ENCODE measurements at places on chromosomes 11 and 22. TPM values are rescaled to one million over a fixed set of nuclear protein-coding genes. Genes with fewer than 3 reads are reported as not detected.

- peak; percentile 53 for DNase-seq
Observed at GRCh38 chr11:134592391-134592990, 180.4 kb upstream of the B3GAT1 start.

GRCh38 chr11:78647986-78648875 lies 73.6 kb upstream of the NARS2 start:
- DNase-seq, result no peak

DNA sequence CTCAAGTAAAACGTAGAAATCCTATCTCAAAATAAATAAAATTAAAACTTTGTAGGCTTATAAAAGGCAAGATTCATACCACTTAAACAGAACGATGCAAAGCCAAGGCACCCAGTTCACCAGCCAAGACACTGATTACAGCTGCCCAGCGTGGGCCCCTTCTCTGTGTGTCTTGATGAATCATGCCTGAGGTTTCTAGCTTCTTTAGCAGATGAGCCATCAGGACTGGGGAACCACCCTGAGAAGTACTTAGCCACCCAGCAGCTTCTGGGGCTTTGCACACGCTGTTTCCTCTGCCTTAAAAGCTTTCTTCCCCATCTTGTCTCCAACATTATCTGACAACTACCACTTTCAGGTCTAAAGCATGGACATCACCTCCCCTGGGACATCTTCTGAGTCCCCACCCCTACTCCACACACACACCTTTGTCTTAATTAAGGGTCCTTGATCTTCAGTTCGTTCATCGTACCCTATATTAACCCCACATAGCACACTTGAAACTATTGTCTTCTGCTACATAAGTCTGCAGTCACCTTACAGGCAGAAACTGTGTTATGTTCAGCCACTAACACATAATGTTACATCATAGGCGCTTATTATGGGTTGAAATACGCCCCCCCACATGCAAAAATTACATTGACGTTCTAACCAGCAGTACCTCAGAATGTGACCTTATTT lies 8.7 kb upstream of the LAYN start:
- DNase-seq, result no peak

DNA sequence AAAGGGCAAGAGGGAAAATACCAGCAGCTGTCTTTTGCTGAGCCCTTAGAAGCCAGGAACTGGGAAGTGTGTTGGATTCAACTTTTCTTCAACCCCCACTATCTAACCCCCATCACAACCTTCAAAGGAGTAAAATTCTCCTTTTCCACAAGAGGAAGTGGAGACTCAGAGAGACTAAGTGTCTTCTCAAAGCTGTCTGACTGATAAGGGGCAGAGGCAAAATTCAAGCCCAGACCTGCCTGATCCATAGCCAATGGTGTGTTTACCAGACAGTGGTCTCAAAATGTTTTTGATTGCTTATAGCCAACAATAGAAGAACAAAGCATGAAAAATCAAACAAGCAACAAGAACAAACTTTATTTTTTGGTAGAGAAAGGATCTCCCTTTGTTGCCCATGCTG lies 707.0 kb downstream of the NTM start:
- no peak for DNase-seq

GRCh38 chr11:106133529-106133928 lies 56.1 kb downstream of the AASDHPPT start:
- peak; percentile 3 for DNase-seq

Gene DAGLA
- 2.5 TPM for total RNA-seq

Gene OAF
- total RNA-seq, result 11.2 TPM

DNA sequence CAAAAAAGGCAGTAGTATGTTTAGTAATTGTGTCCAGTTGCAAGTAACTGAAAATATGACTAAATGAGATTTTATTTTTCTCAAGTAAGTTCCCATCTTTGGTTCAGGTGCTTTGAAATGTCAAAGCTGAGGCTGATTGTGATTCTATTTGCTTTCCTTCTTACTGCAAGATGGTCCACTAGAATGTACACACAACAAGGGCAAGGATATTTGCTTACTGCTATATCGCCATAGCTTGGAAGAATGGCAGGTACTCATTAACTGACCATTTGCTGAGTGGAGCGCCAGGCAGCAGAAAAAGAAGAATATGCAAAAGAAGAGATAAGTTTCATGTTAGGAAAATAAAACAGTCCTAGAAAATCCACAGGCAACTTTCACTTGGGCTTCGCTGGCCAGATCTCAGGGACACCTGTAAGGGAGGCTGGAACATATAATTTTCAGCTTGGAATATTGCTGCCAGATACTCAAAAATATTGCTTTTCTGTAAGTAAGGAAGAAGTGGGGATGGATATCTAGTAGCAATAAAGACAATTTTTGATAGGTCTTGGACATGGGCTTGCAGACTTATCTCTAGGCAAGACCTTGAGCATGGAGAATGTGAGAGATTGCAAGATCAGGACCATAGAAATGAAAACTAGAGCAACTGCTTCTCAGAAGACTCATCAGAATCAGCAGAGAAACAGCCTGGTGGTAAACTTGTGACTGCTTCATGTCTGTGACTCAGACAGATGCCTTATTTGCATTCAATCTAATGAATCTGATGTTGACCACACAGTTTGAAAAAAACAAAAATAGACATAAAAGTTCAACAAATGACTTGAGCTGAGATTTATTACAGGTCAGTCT lies 44.8 kb upstream of the OR9Q1 start:
- DNase-seq, result no peak

Gene F2
- total RNA-seq, result 0.06 TPM

DNA sequence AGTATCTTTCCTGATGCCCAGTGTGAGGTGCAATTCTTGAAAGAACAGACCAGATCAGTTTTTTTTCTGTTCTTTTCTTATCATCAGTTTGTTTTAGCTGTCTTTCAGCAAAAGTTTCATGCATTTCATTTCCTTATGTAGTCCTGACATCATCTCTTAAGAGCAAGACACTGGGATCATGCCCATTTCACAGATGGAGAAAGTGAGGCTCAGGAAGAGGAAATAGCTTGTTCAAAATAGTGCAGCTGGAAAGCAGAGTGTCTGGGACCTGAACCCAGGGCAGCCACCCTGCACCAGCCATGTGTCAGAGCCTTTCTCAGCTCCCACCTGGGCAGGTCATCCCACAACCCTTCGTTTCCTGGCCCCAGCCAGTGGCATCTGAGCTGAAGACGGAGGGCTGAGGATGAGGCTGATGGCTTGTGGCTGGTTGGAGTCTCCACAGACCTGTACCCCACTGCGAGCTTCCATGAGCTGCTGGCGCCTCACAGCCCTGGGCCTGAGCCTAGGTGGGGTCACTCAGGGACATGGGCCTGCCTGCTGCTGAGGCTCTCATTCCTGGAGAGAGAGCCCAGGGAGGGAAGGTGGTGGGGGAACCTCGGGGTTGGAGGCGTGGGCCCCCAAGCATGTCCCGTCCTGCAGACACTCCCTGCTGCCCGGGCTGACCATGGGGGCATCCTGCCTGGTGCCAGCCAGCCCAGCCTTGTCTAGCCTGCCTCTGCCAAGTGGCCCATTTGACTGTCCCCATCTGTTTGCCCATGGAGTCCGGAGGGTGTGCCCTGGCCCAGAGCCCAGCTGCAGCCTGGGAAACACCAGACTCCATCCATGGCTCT lies 61.8 kb downstream of the SMIM38 start:
- no peak for DNase-seq

Gene IPO7
- total RNA-seq, result 204 TPM

- no peak for DNase-seq
Observed at GRCh38 chr11:12117611-12118010, 7.2 kb downstream of the MICAL2 start.

Gene JAML
- not detected for total RNA-seq

- no peak for DNase-seq
Observed at GRCh38 chr11:11552529-11553087, 69.2 kb downstream of the GALNT18 start.

Gene PDE3B
- 23.5 TPM for total RNA-seq

Gene SCGB1D2
- not detected for total RNA-seq

Gene CFAP300
- not detected for total RNA-seq

Gene FIBIN
- 0.36 TPM for total RNA-seq

DNA sequence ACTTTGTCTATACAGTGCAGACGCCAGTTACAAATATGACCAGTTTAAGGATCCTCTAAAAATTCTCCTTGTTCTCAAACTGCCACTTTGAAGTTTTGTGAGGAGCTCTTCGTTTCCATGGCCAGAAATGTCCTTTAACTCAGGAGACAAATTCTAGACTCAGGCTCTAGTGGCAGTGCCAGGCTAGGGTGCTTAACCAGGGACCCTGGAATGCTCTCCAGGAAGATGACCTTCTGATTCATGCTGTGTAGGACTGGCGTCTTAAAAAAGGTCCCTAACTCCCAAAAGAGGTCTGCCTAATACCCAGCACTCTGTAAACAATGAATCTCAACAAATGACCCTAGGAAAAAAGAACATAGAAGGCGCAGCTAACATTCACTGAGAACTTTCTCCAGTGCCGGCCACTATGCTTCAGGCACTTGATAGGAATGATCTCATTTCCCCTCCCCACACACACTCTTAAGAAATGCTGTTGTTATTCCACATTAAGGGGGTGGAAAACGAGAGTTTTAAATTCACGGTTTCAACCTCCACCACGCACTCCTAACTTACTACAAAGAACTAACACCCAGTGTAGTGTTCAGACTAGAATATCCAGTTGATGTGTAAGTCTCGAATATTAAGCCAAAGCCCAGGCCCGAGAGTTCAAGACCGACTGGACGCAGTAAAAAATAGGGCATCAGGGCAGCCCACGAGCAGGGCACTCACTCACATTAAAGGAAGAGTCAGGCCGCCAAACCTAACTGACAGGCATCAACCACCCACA lies 747 bp downstream of the NXF1 start:
- no peak for DNase-seq

GRCh38 chr22:43385770-43386641 lies 25.8 kb upstream of the MPPED1 start:
- peak; percentile 82 for DNase-seq

DNA sequence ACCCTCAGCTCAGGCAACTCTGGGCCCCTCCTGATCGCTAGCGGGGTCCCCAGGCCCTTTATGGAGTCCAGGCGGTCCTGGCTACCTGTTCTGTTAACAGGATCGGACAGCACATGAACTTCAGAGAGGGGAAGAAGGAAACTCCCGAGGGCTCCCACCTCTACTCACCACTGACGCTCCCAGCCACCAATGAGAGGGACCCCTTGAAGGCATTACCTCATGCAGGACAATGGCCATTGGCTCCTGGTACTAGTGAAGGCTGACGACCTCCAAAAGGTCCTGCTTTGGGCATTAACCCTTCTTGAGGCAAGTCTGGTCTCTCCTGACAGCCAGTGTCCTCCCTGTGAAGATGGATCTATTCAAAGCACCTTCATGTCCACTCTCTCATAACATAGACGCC lies 71.5 kb upstream of the LMO1 start:
- DNase-seq, result no peak

DNA sequence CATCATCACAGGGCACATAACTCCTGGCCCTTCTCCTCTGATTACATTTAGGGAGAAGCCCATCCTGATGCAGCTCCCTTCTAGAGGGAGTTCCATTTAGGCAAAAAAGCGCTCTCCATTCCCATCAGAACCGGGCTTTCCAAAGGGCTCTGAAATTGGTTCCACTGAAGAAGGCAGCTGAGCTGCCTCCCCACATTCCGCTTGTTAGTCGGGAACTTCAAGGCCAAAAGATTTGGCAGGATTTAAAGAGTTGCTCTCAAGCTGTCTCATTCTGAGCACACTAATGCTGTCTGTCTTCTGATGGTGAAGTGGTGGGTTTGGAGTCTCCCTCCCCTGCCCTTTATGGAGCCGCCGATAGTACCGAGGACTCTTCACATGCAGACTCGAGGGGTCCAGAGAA lies 26.6 kb upstream of the CABP7 start:
- no peak for DNase-seq

DNA sequence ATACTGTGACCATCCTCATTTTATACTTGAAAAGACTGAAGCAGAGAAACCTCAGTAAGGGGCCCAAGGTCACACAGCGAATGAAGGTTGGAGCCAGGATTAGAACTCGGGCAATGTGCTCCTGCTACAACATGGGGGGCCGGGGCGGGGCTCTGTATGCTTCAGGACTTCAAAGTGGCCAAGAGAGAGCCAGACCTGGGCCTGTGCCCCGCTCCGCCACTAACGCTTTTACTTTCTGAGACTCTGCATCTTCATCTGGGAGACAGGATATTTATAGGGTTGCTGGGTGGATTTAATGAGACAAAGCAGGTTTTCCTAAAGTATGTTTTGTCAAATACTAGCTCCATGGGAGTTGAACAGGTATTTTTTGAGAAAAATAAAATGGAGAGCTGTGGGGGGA lies 33.9 kb upstream of the LYVE1 start:
- DNase-seq, result no peak

DNA sequence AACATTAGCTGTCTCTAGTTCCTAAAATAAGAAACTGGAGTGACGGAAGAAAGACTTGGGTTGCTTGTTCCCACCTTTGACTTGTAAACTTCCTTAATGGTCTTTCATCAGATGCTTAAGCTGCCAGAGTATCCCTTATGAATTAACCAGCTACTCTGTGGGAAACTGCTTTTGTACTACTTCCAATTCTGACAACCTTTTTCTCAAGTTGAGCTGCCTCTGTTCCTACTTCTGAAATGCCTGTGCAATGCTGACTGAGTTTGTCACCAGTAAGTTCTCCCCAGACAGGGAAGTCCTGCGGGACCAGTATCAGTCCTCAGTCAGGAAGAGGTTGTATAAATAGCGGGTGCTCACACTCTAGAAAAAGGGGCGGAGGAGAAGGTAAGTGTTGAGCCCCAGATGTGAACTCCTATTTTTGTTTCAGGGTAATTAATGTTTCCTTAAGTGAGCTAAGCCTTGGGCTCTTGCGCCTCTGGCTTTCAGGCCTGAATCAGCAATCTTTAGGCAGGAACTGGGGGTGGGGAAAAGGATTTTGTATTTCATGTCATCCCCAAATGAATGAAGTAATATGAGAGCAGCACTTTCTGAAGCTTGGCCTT lies 67.2 kb downstream of the CECR2 start:
- no peak for DNase-seq

DNA sequence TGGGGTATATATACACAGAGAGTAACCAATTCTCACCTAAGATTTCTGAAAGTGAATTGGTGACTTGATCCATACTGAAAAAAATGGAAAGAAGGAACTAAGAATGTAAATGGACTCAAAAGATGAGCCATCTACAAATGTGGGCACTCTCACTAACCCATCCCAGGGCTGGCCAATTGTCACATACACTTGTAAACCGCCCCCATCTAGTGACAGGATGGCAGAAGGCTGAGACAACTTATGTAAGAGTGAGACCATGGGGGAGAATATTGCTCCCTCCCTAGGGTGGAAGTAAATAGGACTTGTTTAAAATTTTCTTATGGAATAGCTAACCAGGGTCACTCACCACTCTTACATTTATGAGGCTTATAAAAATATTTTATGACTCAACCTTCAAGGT lies 377.1 kb upstream of the ISX start:
- no peak for DNase-seq

GRCh38 chr11:66277471-66278362 lies at the start of gene CNIH2:
Gene CNIH2, plus strand, starts transcription at chr11:66278175. Its CDS starts 282 bp downstream, at chr11:66278457.
- peak; percentile 50 for DNase-seq

DNA sequence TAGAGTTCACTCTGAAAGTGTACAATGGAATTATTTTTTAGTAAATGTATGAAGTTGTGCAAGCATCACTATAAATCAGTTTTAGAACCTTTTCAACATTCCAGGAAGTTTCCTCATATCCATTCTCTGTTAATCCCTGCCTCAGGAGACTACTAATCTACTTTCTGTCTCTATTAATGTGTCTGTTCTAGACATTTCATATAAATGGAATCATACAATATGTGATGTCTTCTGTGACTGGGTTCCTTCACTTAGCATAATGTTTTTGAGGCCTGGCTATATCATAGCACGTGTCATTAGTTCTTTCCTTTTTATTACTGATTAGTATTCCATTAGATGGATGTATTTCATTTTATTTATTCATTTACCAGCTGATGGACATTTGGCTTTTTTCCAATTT lies 17.1 kb downstream of the SYT9 start:
- DNase-seq, result no peak

Gene EHF
- total RNA-seq, result not detected
